Suppressor macrophage (primary cell): ENCODE measurements at places on chromosomes 6 and 20.
A peak's percentile ranks its signal among the peaks of the same experiment; 100 is the strongest.

DNA sequence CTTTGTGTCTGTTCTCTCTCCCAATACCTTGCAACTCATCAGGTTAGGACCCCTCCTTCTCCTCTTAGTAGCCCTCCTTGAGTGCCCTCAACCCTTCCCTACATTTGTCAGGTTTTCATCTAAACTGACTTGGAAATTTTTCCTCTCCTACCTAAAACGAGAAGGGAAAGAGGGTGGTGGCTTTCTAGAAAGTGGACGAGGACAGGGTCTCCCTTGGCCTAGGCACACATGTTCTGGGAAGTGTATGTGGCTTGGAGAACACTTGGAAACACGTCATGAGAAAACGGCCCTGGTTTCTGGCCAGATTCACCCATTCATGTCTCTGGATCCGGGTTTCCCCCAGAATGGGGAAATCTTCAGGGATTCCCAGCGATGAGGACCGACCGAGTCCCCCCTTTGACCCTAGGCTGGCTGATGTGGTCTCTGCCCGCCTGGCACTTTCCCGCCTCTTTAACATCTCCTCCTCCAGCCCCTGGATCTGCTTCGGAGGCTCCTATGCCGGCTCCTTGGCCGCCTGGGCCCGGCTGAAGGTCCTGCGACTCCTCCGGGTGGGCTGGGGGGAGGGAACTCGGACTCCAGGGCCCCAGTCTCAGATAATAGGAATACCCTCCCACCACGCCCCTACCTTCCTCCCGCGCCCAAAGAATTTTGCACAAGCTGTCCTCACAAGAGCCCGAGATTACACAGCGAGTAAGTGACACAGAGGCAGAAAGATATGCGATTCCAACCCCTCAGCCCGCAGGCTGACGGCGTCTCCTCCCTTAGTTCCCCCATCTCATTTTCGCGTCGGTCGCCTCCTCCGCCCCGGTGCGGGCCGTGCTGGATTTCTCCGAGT, 3.0 kb downstream of the PRSS16 start:
- DNase-seq: no peak

DNA sequence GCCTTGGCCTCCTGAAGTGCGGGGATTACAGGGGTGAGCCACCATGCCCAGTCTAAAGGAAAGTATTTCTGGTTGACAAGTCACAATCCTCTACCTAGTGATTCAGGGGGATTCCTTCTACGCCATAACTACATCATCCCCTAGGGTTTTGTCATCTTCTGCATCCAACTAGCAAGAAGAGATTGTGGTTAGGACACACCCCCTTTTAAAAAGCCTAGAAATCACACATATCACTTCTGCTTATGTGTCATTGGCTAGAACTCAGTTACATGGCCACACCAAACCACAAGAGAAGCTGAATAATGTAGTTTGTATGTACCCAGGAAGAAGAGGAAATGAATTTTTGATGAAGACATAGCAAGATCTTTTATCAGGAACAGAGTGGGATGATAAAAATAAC, 14.7 kb upstream of the CHD6 start:
- DNase-seq: peak; percentile 64

- DNase-seq: no peak
Measured at GRCh38 chr6:13496513-13497190, 9.3 kb upstream of the GFOD1 start.

- DNase-seq: no peak
Measured at GRCh38 chr20:58010186-58010585, 218.3 kb downstream of the ANKRD60 start.

DNA sequence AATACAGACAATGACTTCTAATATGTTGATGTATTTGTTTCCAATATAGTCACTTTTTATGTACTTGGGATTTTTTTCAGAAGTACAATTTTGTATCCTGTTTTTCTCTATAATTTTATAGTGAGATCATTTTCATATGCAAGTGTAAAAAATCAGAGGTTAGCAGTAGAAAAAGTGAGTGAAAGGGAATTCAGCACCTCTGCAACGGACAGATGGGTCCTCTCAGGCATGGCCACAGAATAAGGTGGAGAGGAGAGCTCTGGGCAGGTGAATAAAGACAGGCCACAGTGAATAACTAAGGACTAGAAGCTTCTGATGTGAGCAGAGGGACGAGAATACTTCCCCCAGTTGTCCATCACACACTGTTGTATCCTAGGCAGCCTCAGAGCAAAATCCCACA, 210.1 kb upstream of the CNR1 start:
- no peak for DNase-seq
